Hematopoietic multipotent progenitor cell treated with erythropoietin and hydrocortisone succinate and interleukin-3 and kit ligand, for 15 days (in vitro differentiated cells): ENCODE measurements at places on chromosomes 7 and 10.

- DNase-seq, result no peak
Observed at GRCh38 chr10:73875139-73875475, 752 bp upstream of the CAMK2G start.

GRCh38 chr7:36652431-36652830 is 71.9 kb downstream of the AOAH start:
- DNase-seq, result no peak

DNA sequence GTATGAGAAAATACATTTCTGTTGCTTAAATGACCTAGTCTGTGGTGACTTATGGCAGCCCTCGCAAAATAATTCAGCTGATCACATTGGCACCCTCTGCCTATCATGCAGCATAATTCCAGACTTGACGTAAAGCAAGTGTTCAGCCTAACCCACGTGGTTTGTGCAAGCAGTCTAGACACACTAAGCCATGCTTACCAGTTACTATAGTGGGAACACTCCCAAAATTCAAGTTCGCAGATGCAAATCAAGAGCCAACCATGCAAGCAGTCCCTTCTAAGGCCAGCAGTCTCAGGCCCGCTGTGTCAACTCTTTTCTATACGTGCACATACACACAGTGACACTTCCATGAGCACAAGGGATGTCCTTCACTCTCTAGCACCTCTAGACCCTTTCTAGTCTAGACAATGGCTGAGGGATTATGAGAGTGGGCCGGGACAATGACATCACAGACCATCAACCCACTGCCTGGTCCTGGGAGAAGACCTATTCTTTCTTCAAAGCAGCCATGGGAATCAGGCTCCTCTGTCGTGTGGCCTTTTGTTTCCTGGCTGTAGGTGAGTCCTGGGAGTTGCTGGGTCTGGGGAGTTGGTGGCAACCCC is 29.0 kb upstream of the PRSS1 start:
- no peak for DNase-seq

DNA sequence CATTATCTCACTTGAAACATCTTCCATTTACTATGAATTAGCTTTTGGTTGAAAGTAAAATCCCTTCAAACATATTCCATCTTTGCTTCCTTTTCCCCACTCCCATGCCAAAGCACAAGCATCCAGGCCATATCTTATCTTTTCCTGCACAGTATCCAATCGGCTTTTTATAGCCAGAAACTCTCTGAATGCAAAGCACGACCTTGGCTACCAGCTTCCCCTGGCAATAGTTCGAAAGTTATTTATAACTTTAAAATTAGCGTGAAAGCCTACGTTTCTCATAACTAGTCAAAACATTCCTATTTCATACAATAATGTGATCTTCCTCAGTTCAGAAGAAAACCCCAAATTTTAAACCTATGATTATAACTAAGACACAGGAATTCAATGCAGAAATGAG is 440 bp downstream of the CTNNA3 start:
- no peak for DNase-seq

DNA sequence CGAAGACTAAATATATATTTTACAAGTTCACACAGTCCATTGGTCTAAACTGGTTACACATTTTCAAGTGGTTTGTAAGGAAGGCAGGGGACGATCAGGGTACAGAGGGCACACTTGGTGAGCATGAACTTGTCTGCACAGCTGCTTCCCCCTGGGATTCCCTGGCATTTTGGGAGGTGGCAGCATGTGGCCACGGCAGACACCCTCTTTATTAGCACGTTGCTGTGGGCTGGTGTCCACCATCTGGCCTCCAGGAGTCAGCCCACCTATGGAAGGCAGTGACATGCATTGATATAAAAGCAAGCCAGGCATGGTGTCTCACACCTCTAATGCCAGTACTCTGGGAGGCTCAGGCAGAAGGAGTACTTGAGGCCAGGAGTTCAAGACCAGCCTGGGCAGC is 350.2 kb downstream of the TYW1 start:
- no peak for DNase-seq

- no peak for DNase-seq
Observed at GRCh38 chr10:25604591-25604990, 329.4 kb upstream of the MYO3A start.

GRCh38 chr10:48455392-48456151 is 149.1 kb downstream of the MAPK8 start:
- no peak for DNase-seq
